ENCODE measurements at places on chromosomes 6 and 20.

DNA sequence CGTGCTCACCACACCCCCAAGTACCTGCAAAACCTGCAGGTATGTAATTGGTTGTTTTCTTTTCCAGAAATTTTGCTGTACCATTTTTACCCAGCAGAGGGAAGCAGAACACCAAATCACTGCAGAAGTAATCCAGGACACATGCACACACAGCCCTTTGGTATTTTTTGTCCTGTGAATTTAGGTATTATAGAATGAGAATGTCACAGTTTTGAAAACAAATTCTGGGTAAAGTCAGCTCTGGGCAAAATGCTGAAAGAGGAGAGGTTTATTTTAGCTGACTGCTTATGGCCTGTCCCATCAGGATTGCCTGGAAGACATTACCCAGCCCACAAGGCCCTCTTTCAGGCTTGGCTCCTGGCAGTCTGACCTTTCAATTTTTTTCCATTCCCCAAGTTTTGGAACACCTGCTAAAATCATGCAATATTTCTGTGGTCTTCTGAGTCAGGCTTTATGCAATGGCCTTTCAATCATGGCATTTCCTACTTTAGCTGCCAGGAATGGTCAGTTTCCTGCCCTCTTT lies 3.5 kb upstream of the EFHC1 start:
- DNase-seq, result no peak

DNA sequence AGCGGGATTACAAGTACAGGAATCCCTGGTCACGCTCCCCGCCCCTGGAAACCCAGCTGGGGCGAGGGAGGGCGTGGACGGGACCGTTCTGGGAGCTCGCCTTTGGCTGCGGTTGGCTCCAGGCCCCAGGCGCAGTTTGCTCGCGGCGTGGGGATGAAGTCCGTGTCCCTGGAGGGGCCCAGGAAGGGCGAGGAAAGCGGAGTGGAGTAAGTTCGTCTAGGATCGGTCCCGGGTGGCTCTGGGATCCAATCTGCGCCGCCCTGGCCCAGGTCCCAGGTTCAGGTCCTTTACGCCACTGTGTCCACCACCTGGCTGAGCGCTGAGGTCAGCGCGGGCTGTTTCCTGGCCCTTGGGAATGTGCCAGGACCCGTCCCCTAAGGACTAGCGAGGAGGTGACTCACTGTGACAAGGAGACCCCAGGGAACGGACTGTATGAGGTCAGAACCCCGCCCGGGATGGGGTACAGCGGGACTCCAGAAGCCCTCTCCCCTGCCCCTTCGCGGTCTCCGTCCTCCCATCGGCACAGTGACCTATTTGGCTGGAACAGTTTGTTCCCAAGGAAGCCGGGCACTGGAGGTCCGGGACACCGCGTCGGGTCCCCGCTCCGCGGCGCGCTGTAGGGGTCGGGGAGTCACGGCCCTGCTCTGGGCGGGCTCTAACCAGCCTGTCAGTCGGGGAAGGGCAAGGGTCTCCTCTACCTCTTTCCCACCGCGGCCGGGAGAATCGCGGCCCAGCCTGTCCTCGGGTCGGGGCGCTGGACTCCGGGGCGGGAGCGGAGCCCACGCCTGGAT lies 724 bp downstream of the CDKN1A start:
- DNase-seq, result no peak

GRCh38 chr20:56157530-56158203 lies 90.9 kb upstream of the MC3R start:
- DNase-seq, result no peak

DNA sequence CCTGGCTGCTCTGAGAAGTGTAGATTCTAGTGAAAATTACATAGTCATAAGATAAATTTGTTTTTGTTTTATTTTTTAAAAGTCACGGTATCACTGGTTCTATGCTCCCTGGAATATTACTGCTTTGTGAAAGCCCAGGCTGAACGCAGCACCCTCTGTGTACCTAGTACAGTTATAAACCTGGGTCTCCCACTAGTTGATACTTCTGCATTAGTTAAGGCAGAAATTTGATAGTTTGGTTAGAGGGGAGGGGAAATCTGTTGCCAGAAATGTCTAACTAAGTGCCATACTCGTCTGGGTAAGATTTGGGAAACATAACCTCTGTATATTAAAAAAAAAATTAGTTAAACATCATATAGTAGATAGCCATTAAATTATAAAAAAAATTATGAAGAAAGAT lies 110.6 kb upstream of the TRAF3IP2 start:
- DNase-seq, result no peak

DNA sequence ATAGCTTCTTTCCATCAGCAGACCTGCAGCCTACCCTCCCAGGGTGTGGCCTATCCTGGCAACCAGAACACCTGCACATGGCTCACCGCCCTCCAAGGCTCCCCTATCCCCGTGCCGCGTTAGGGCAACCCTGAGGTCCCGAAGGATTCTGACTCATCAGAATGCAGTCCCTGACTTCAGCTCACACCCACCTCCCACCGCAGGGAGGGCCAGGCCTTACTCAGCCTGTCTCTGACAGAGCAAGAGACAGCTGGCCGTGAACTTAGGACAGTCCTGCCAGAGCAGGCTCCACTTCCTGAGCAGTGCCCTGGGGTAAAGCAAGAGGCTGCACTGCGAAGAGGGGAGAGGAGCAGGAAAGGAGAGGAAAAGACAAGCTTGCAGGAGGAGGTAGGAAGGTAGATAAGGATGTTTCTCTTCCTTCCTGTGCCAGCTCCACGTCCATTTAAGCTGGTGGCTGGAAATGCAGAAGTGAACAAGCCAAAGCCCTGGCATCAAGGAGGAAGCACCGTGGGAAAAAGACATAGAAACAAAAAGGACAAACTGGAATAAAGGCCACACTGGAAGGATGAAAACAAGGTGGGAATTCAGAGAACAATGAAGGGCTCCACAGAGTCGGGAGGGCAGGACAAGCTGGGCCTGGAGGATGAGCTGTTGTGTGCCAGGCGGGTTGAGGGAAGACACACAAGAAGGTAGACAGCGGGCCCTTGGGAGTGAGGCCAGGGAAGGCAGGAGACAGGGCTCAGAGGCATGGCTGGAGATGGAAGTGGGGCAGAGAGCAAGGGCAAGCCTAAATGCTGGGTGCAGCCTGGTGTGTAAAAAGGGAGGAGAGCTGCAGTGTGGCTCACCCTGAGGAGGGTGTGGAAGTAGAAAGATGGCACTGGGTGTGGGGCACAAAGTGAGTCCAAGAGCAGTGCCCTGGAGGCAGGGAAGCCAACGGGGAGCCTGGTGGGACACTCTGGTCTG lies 102.7 kb downstream of the SLC23A2 start:
- no peak for DNase-seq

DNA sequence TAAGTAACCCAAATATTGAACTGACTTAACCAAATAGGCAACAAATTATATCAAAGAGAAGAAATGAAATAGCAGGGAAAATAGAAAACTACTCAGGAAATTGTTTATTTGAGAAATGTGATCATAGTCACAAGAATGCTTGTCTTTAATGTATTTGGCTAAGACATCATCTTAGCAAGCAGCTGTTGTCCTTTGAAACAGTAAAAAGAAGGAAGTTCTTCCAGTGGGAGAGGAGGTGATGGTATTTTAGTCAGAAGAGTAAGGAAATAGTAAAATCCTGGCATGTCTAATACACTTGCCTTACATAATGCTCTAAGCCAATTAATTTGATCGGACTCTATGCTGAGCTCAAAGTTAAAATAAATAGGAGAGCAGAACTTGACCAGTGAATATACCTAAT lies 126.5 kb downstream of the EPM2A start:
- no peak for DNase-seq

DNA sequence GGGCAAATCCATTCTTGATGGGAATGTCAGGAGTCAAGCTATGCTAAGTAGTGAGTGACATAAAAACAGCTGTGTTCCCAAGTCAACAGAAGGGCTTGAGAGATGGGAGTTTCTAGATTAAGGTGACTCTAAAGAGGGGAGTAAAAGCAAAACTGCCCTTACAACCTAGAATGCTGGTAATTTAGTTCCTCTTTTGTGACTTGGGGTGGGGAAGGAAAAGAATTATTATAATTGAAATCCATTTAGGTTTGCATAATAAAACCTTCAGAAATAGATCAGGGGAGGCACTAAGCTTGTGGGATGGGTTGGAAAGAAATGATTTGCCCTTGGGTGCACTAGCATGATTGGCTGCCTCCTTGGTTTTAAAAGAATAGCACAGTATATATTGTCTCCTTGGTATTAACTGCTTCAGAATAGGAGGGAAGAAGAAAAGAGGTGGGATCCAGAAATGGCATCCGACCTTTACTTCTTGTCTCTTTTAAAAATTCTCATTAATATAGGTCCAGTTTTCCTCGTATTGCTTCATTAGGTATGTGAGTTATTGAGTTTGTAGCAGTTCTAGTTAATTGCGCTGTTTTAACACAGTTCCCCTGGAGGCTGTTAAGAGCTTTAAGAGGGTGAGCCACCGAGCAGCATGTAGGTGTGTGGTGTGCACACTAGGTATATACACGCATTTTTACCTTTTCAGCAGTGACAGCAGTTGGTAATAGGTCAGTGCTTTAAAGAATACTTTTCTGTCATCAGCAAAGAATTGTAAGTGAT lies 95.3 kb upstream of the VSTM2L start:
- DNase-seq, result no peak

GRCh38 chr6:10552270-10552810 lies 31.2 kb downstream of the GCNT2 start:
- no peak for DNase-seq

GRCh38 chr20:46694484-46694883 lies 5.2 kb upstream of the TP53RK start:
- DNase-seq, result no peak

GRCh38 chr6:150756173-150756572 lies 109.3 kb upstream of the MTHFD1L start:
- no peak for DNase-seq

- DNase-seq, result no peak
Measured at GRCh38 chr6:98116455-98116854, 717.9 kb upstream of the POU3F2 start.

GRCh38 chr6:4463236-4463635 lies 313.0 kb upstream of the CDYL start:
- DNase-seq, result no peak

- no peak for DNase-seq
Measured at GRCh38 chr6:6869094-6869493, 238.7 kb upstream of the RREB1 start.

GRCh38 chr6:135182071-135183001 lies 1.2 kb downstream of the MYB start:
- no peak for DNase-seq

GRCh38 chr20:17530716-17531664 lies at the start of gene BFSP1:
TSS of gene BFSP1 (minus strand) at chr20:17531379. CDS start at chr20:17531329, 50 bp downstream.
- no peak for DNase-seq

Measured in CMK (cell line).